ENCODE measurements at places on chromosomes 4 and X.

- DNase-seq, result no peak
Measured at GRCh38 chr4:174120446-174121295, 162.8 kb downstream of the FBXO8 start.

GRCh38 chrX:110248578-110248977 lies 69.3 kb downstream of the AMMECR1 start:
- DNase-seq, result no peak

DNA sequence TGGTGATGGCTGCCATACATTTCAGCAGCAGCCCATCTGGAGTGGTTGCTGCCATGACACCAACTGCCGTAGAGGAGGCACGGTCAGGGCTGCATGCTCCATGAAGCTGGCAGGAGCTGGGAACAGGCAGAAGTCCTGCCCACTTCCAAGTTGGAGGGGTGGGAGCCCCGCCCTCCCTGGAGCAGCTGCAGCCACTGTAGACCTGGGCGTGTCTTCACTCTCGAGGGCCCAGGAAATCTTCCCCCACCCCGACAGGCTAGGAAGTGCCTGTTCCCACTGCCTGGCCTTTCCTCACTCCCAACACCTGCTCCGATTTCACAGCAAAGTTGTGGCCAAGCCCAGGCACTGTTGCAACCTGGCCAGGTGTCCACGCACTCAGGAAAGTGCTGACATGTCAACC lies 42.3 kb downstream of the NALF2 start:
- no peak for DNase-seq

DNA sequence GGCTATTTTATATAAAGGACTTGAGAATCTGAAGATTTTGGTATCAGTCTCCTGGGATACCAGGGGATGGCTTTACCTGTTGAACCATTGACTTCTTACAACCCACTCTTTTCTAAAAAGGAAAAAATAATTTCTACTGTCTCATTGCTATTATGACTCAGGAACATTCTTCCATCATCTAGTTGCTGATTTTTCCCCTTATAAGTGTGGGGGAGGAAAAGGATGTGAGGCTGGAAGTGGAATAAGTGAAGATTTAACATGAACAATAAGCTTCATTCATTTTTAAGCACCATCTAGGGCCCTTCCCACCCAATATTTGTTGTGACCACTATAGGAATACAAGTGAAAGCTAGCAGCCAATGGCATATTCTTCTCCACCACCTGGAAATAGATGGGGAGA lies 10.6 kb upstream of the MND1 start:
- no peak for DNase-seq

DNA sequence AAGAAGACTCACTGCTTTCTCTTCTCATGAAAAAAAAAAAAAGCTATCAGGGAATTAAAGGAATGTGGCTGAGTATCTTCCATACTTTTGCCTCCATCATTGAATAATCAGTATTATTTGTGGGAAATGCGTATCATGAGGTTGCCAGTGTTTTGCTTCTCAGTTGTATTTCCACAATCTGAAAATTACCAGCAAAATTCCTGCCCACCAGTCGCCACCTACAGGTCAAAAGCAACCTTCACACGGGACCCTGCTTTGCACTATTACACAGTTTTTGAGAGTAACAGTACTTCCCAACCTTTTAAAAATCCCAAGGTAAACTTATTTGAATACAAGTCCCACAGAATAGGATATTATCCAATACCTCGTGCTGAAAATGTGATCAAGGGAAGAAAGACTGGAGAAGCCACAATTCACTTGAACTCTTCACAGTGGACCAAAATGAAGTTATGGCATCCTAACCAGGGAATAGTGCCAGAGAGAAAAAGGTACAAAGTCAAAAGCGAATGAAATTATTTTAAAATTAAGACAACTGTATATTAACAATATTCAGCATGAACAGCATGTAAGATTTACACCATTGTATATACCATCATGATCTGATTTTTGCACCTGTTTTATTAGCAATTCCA lies 30.4 kb downstream of the PGRMC1 start:
- no peak for DNase-seq

DNA sequence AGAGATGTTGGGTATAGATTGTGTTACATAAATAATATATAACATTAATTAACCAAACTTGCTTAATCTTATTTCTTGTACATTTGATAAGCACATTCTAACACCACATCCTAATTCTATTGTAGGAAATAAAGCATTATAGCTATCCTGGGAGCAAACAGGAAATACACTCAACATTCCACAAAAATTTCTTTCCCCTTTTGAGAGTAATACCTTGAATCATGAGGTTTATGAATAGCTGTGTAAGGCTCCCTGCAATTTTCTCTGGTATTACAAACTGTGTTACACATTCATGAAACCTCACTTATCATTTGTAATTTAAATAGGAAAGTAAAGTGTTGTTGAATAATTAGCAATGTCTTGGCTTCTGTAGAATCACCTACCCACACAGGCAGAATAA lies 95.1 kb downstream of the TMEM47 start:
- no peak for DNase-seq

GRCh38 chr4:568351-568652 lies 7.8 kb downstream of the TMEM271 start:
- DNase-seq, result no peak

DNA sequence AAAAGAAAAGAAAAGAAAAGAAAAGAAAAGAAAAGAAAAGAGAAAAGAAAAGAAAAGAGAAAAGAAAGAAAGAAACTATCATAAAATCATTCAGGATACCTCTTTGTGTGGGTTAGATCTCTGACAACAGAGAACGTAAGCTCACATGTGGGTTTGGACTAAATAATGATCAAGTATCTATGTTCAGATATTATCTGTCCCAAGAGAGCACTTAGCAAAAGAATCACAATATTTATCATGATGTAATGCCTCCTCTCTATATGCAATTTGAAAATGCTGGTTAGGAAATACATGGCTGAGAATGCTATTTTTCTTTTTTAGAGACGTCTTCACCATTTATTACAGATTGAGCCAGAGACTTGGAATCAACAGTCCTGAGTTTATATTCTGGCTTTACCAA lies 191.3 kb downstream of the KCNIP4 start:
- no peak for DNase-seq

GRCh38 chr4:143587703-143588102 lies 74.2 kb downstream of the SMARCA5 start:
- no peak for DNase-seq

DNA sequence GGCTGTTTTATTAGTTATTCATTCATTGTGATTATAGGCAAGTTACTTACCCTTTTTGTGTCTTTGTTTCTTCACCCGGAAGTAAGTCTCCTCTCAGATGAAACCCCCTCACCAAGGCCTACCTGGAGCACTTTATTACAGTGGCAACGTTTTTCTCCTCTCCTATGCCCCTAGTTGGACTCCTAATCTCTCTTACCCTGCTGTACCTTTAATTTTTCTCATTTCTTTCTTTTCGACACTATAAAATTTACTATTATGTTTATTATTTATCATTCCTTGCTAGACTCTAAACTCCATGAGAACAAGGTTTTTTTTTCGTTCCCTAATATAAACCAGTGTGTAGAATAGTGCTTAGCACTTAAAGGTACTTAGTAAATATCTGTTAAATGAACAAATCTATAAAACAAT lies 17.5 kb downstream of the STAP1 start:
- no peak for DNase-seq

DNA sequence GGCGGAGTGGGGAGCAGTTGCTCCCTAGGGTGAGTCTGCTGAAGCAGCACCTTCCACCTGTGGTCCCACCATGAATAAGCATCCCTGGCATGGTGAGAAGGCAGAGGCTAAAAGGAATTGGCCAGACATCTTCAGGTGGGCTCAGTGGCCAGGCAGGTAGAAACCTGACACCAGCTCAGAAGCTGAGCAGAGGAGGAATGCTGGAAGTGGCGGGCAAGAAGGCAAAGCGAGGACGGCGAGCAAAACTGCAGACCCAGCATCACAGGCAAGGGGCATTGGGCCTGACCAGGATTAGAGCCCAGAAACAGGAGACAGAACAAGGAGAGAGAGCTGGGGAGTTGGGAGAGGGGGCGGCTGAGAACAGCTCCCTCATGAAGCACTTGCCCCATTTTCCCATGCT lies 25.3 kb downstream of the TSC22D3 start:
- DNase-seq, result no peak

- DNase-seq, result no peak
Measured at GRCh38 chrX:7950865-7951264, 23.7 kb upstream of the PNPLA4 start.

DNA sequence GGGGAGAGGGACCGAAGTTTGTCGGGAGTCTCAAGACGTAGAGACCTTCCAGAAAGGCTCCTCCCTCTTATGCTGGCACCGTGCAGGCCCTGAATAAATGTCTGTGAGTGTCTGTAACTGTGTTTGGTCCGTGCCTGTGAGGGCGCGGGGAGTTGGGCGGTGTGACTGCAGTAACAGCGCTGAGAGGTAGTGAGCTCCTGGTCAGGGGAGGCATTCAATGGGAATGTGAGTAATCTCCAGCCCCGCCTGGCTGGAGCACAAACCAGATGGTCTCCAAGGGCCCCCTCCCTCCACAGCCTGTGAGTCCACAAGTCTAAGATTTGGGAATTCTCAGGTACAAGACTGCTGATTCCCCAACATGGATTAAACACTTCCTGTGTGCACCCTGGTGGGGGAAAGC lies 100.0 kb downstream of the HMX1 start:
- no peak for DNase-seq

DNA sequence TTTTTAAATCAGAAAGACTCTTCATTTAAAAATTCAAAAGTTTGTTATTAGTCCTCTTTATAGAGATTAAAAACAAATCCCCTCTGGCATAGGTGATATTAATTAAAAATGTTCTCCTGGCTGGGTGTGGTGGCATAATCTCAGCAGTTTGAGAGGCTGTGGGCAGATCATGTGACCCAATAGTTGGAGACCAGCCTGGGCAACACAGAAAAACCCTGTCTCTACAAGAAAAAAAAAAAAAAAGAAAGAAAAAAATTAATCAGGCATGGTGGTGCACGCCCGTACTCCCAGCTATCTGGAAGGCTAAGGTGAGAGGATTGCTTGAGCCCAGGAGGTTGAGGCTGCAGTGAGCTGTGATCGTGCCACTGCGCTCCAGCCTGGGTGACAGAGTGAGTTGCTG lies 38.9 kb downstream of the RASGEF1B start:
- DNase-seq, result no peak

DNA sequence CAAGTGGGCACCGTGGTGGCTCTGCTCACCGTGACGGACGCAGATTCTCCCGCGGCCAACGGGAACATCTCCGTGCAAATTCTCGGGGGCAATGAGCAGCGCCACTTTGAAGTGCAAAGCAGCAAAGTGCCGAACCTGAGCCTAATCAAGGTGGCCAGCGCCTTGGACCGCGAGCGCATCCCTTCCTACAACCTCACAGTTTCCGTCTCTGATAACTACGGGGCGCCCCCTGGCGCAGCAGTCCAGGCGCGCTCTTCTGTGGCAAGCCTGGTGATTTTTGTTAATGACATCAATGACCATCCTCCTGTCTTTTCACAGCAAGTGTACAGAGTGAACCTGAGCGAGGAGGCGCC lies 2.7 kb downstream of the FAT4 start:
- no peak for DNase-seq

GRCh38 chr4:140152013-140152703 lies 1.8 kb downstream of the MAML3 start:
- peak; percentile 85 for DNase-seq

- DNase-seq, result no peak
Measured at GRCh38 chrX:100615005-100615404, 21.6 kb downstream of the TSPAN6 start.

GRCh38 chrX:19707246-19707871 lies 180.0 kb downstream of the SH3KBP1 start:
- DNase-seq, result no peak

GRCh38 chr4:95044324-95044837 lies 286.6 kb downstream of the BMPR1B start:
- DNase-seq, result no peak

DNA sequence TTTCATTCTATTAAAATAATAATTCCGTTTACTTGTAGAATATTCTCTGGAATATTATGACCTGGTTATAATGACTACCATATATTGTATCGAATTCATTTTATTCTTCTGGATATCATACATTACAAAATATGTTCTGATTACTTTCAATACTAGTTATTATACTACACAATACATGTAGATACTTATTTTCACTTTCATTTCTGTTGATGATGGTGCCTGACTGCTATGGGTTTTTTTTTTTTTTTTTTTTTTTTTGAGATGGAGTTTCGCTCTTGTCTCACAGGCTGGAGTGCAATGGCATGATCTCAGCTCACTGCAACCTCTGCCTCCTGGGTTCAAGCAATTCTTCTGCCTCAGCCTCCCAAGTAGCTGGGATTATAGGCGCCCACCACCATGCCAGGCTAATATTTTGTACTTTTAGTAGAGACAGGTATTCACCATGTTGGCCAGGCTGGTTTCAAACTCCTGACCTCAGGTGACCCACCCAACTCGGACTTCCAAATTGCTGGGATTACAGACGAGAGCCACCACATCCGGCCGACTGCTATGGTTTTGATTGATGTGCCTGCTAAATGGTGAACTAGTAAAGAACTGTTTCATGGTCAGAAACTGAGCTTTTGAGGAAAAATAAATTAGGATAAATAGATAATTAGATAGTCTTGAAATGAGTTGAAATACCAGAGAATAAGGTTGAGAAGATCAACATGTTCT lies 39.5 kb downstream of the PCDH10 start:
- no peak for DNase-seq

DNA sequence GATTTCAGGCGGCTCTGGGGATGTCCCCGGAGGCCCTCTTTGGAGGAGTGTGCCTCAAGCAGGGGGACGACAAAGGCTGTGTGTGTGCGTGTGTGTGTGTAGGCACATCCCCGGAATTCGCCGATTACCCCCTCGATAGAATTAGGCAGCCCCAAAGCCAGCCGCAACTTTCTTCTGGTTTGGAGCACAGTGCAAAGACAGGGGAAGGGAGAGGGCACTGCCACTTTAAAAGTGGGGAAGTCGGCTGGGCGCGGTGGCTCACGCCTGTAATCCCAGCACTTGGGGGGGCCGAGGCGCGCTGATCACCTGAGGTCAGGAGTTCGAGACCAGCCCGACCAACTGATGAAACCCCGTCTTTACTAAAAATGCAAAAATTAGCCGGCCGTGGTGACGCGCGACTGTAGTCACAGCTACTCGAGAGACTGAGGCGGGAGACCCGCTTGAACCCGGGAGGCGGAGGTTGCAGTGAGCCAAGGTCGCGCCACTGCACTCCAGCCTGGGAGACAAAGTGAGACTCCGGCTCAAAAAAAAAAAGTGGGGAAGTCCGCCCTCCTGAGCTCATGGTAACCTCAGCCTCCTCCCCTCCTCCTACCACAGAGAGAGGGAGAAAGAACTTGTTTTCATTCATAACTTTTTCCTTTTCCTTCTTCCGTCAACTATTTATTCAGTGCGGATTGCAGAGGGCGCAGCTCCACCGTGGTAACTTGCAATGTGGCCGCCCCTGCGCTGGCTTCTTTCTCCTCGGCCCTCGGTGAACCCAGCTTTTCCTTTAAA lies 2.4 kb downstream of the SPRY1 start:
- no peak for DNase-seq

GRCh38 chrX:136166221-136166855 lies 19.0 kb downstream of the FHL1 start:
- DNase-seq, result no peak
